ENCODE measurements at places on chromosomes 2 and 18. TPM values are rescaled to one million over a fixed set of nuclear protein-coding genes. Genes with fewer than 3 reads are reported as not detected.

- no peak for DNase-seq
Measured at GRCh38 chr2:63790491-63790890, 51.2 kb upstream of the UGP2 start.

DNA sequence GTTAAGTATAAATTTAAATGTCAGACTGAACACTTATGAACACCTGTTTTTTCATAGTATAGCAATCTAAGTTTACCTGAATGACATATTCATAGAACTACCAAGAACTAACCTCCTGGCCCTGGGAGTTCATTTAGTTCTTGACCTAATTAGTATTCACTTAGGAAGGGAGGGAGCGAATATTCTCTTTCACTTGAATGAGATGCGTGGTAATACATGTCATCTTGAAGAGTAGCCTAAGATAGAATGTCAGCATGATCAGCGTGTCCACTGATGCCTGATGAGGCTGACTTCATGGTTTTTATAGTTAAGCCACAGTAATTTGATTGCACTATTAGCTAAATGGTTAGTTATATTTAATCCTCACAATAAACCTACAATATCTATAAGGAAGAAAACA is 13.3 kb downstream of the NDUFAF7 start:
- no peak for DNase-seq

DNA sequence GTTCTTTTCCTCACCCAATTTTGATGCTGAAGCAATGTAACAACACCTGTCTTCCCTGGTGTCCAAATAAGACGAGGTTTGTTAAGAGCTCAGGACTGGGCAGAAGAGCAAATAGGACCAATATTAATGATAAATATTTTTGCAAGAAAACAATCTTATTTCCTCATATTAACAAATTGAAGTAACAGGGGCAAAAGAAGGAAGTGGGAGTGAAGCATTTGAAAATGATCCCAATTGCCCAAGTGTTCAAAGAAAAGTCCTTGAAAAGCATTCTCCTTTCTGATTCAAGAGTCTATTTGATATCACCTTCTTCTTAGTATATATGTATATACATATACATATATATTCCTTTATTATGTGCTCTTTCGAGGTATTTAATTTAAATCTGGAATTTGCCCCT is 418.8 kb downstream of the ARHGAP15 start:
- no peak for DNase-seq

- DNase-seq = no peak
Measured at GRCh38 chr2:143436951-143437350, 307.7 kb downstream of the ARHGAP15 start.

DNA sequence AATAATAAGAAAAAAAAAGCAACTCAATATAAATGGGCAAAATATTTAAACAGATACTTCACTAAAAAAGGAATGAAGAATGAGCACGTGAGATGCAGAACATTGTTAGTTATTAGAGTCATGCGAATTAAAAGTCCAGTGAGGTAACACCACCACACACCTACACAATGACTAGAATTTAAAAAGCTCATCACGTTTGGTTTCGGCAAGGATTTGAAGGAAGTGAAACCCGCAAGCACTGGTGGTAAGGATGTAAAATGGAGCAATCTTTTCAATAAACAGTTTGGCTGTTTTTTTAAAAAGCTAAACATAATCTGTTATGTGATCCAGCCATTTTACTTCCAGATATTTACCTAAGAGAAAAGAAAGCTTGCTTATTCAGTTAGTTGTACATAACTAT is 1181.6 kb upstream of the CELF4 start:
- no peak for DNase-seq

- no peak for DNase-seq
Measured at GRCh38 chr2:105321875-105322646, 7.5 kb downstream of the TGFBRAP1 start.

GRCh38 chr2:165863810-165864261 is 69.8 kb upstream of the GALNT3 start:
- no peak for DNase-seq

DNA sequence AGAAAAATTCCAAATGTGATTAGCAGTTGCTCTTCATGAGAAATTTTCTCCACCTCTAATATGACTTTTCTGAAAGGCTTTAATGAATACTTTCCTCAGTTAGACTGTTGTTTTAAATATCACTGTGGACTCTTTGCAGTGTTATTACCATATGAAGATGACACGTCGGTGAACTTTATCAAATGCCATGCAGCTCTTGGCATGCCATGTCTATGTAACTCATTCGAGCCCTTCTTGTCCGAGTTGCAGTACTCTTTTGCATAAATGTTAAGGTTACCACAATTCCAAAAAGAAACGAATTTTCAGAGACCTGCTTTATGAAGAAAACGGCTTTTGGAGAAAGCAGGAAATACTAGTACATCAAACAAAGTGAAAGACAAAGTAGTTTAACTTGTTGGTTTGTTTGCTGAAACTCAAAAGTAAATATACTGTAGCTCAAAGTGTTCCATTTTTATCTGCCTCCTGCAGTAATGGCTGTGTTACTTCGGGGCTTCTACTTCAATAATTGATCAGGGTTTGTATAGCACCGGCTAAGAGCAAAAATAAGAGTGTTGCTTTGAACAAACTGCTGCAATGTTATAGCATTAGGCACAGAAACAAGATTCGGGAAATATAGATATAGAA is 204.1 kb downstream of the ARHGAP15 start:
- DNase-seq = no peak

DNA sequence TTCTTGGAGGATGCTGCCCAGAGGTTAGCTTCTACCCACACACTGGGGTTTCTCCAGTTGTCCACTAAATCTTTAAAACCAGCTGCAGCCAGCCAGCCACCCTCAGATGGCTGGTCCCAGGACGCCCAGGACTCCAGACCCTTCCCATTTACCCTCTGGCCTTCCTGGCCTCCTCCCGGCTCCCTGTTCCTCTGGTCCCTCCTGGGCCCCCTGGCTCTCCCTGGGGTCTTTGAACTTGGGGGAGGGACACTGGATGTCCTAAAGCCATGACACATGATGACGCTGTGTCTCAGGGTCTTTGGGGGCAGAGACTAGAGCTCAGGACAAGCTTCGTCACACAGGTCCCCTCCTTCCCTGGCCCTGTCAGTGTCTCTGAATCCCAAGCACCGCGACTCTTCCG is 201.1 kb upstream of the HDAC4 start:
- no peak for DNase-seq

- DNase-seq = no peak
Measured at GRCh38 chr2:11530864-11531465, 2.9 kb upstream of the GREB1 start.

- no peak for DNase-seq
Measured at GRCh38 chr2:185360776-185361175, 377.8 kb upstream of the FSIP2 start.

DNA sequence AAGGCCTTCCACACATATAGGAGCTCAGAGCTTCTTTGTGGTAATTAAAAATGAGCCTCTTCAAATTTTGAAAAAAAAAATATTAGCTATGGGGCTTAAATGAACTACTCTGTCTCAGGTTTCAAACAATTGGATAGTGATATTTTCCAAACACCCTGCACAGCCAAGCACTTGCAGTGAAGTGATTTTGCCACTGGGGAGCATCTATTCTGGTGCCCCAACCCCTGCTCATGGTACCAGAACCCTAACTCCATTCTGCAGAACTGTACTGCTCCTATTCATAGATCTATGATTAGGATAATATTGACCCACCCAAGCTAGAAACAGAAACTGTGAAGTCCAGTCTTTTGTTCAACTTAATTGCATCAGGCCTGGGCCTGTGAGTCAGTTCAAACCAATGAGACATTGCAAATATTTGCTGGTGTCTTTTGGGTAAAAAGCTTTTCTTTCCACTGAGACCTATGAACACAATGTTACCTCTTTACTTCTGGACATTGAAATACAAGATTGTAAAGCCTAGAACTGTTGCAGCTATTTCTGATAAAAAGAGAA is 324.0 kb downstream of the GALNT13 start:
- no peak for DNase-seq

DNA sequence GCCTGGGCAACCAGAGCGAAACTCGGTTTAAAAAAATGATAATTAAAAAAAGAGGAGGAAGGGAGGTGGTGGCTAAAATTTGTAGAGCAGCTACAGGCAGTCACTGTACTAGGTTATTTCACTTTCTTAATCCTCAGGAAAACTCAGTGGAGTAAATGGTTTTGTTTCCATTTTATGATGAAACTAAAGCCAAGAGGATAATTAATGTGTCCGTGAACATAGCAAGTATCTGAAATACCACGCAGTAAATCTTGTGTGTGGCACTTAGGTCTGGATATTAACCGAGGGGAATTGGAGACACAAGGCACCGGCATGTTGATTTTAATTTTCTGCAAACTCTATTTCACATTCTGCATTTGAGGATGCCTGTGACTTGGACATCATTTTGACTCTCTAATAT is 14.5 kb downstream of the SH3BP4 start:
- no peak for DNase-seq

GRCh38 chr2:219362072-219362471 is 25.6 kb downstream of the DNPEP start:
- no peak for DNase-seq

- DNase-seq = no peak
Measured at GRCh38 chr2:196136151-196136550, 35.2 kb downstream of the STK17B start.

The CAPN14 gene
- not detected for total RNA-seq

The NOSTRIN gene
- 30.9 TPM for total RNA-seq

The ANKRD30B gene
- total RNA-seq = 0.04 TPM

The FOXI3 gene
- not detected for total RNA-seq

All from adrenal gland (tissue), 19 donors.